ENCODE measurements at places on chromosomes 3 and 15. TPM values are rescaled to one million over a fixed set of nuclear protein-coding genes. Genes with fewer than 3 reads are reported as not detected.
A peak's percentile ranks its signal among the peaks of the same experiment; 100 is the strongest.

- no peak overlapping the region for H3K27ac ChIP-seq
- H3K36me3 ChIP-seq, result peaks cover 2% of the 10 kb centered on the region
- H3K4me1 ChIP-seq, result peaks cover 2% of the 10 kb centered on the region
- H3K27me3 ChIP-seq, result no peaks in the 10 kb centered on the region
- no peak for DNase-seq
Observed at GRCh38 chr3:48001991-48002390, 14.2 kb downstream of the MAP4 start.

GRCh38 chr15:87874896-87875711 is 381.4 kb downstream of the NTRK3 start:
- no peaks in the 10 kb centered on the region for H3K36me3 ChIP-seq
- no peaks in the 10 kb centered on the region for H3K4me1 ChIP-seq
- no peaks in the 10 kb centered on the region for H3K27me3 ChIP-seq
- DNase-seq, result peak; percentile 20
- H3K27ac ChIP-seq, result no peak overlapping the region

GRCh38 chr3:24688446-24689148 is 193.9 kb upstream of the THRB start:
- H3K4me1 ChIP-seq, result peaks cover 6% of the 10 kb centered on the region
- H3K4me3 ChIP-seq, result no peak overlapping the region
- H3K36me3 ChIP-seq, result no peaks in the 10 kb centered on the region
- no peak for DNase-seq

- H3K4me3 ChIP-seq, result no peak overlapping the region
- no peaks in the 10 kb centered on the region for H3K4me1 ChIP-seq
- no peak overlapping the region for H3K27ac ChIP-seq
- no peaks in the 10 kb centered on the region for H3K36me3 ChIP-seq
Observed at GRCh38 chr3:82050382-82050781, 288.9 kb upstream of the GBE1 start.

GRCh38 chr3:50146316-50146901 is 8.7 kb upstream of the SEMA3F start:
- H3K27me3 ChIP-seq, result peaks cover 3% of the 10 kb centered on the region
- H3K36me3 ChIP-seq, result no peaks in the 10 kb centered on the region
- no peak overlapping the region for H3K4me3 ChIP-seq
- H3K27ac ChIP-seq, result no peak overlapping the region
- DNase-seq, result no peak
- peaks cover 2% of the 10 kb centered on the region for H3K4me1 ChIP-seq

DNA sequence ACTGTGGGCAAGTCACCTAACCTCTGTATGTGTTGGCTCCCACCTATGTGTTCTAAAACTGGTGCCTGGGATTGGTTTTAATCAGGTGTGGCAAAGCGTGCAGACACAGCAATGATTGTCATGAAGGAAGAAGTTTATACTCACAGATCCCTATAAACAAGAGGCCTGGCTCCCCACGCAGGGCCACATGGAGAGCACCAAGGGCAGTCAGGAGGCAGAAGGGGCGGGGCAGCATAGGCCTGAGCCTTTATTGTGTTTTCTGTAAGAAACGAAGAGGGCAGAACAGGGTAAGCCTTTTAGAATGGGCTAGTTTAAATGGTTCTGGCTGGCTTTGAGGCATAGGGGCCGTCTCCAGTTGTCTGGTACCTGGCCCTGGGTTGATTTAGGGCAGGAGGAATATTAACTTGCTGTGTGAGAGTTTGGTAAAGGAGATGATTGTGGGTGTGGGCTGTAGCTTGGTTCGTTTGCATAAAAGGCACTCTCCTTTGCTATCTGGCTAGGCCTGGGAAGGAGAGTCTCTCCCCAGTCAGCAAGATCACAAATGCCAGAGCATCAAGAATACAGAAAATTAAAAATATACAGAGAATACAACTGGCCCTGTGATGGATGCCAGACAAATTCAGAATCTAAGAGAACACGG is 2.2 kb upstream of the FBXW12 start:
- no peak overlapping the region for H3K27ac ChIP-seq
- no peak overlapping the region for H3K4me3 ChIP-seq
- no peaks in the 10 kb centered on the region for H3K36me3 ChIP-seq
- DNase-seq, result no peak

DNA sequence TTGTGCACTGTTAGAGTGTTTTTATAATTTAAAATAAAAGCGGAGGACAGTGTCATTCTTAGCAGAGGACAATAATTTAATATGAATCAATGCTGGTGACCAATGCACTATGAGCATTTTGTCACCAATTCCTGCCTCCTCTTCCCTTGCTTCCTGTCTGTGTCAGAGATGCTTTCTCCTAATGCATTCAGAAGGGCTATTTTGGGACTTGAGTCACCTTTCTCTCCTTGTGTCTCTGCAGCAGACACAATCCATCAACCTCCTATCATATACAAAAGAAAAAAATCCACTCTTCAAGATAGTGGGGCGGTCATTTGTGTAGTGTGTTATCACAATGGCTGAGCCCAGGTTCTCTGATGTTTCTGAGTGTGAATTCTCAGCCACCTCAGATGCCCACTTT is 191.9 kb upstream of the VEPH1 start:
- no peak overlapping the region for H3K27ac ChIP-seq
- no peaks in the 10 kb centered on the region for H3K4me1 ChIP-seq
- H3K36me3 ChIP-seq, result no peaks in the 10 kb centered on the region
- no peak overlapping the region for H3K4me3 ChIP-seq
- no peak for DNase-seq

- H3K27me3 ChIP-seq, result peaks cover 8% of the 10 kb centered on the region
- peaks cover 2% of the 10 kb centered on the region for H3K4me1 ChIP-seq
- H3K36me3 ChIP-seq, result peaks cover 2% of the 10 kb centered on the region
- no peak for DNase-seq
- H3K4me3 ChIP-seq, result no peak overlapping the region
Observed at GRCh38 chr3:42005401-42005800, 43.5 kb upstream of the ULK4 start.

DNA sequence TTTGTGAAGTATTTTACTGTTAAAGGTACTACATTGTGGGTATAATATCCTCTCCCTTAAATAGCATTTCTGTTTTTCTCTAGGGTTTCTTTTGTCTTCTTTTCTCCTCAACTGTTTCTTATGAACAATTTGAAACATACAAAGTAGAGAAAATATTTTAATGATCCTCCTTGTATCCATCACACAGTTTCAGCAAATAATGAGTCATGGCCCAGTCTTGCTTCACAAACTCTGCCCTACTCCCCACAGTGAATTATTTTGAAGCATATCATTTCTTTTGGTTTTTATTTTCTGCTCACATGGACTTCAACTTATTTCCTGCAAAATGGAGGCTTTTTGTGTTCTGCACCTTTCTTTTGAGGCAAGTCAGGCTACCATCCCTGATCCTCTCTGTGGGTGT is 6.1 kb upstream of the SCAANT1 start:
- no peak for DNase-seq
- no peaks in the 10 kb centered on the region for H3K27me3 ChIP-seq
- H3K4me3 ChIP-seq, result no peak overlapping the region
- peak overlapping the region; percentile 16 for H3K27ac ChIP-seq

- no peak overlapping the region for H3K4me3 ChIP-seq
- H3K27me3 ChIP-seq, result no peaks in the 10 kb centered on the region
- H3K36me3 ChIP-seq, result no peaks in the 10 kb centered on the region
- no peak overlapping the region for H3K27ac ChIP-seq
- DNase-seq, result no peak
- H3K4me1 ChIP-seq, result no peaks in the 10 kb centered on the region
Observed at GRCh38 chr3:95460274-95460673, 1354.1 kb upstream of the EPHA6 start.

GRCh38 chr3:109275702-109276293 is 40.5 kb downstream of the DPPA2 start:
- H3K27me3 ChIP-seq, result no peaks in the 10 kb centered on the region
- no peak overlapping the region for H3K4me3 ChIP-seq
- no peaks in the 10 kb centered on the region for H3K4me1 ChIP-seq
- H3K27ac ChIP-seq, result no peak overlapping the region
- peak; percentile 55 for DNase-seq
- H3K36me3 ChIP-seq, result no peaks in the 10 kb centered on the region

- H3K4me1 ChIP-seq, result no peaks in the 10 kb centered on the region
- no peaks in the 10 kb centered on the region for H3K36me3 ChIP-seq
- no peak for DNase-seq
- H3K27ac ChIP-seq, result no peak overlapping the region
Observed at GRCh38 chr3:148759430-148759829, 61.7 kb downstream of the AGTR1 start.

GRCh38 chr15:77004189-77004588 is 9.3 kb downstream of the PSTPIP1 start:
- DNase-seq, result no peak
- H3K27ac ChIP-seq, result peak overlapping the region; percentile 92
- H3K4me1 ChIP-seq, result peaks cover 79% of the 10 kb centered on the region
- H3K4me3 ChIP-seq, result peak overlapping the region; percentile 80
- H3K27me3 ChIP-seq, result no peaks in the 10 kb centered on the region

GRCh38 chr3:102573483-102574028 is 138.7 kb downstream of the ZPLD1 start:
- H3K27ac ChIP-seq, result no peak overlapping the region
- H3K36me3 ChIP-seq, result no peaks in the 10 kb centered on the region
- no peak for DNase-seq
- H3K27me3 ChIP-seq, result no peaks in the 10 kb centered on the region

DNA sequence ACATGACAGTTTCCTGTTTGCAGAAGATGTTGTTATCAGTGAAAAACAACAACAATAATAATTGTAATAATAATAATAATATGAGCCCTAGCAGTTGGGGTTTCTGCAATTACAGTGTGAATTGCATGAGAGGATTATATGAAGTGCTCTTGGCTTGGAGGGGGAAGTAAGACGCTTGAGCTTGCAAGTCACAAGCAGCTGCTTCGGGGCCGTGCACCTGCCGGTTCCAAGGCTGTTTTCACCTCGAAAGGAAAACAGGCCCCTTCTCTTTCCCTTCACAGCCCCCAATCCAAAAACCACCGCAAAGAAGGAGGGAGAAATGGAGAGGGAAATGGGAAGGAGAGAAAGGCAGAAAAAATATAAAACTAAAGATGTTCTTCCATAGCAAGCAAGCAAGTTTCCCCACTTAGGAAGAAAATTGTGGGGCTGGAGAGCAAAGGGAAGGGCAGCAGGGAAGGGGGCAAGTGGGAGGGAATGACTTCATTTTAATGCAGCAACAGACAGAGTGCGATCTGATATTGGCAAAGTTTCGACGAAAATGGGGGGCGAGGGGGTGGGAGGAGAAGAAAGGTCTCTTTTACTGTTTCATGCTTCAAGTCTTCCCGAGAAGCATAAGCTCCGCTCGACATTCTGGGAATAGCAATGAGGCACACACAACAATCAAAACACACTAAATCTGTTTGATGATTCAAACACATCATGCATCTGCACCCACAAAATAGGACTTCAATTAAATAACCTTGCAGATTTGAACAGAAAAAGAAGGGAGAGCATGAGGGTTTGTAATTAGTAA is 284.2 kb upstream of the ATP11B start:
- no peaks in the 10 kb centered on the region for H3K36me3 ChIP-seq
- no peak overlapping the region for H3K4me3 ChIP-seq
- peaks cover 6% of the 10 kb centered on the region for H3K27me3 ChIP-seq
- H3K27ac ChIP-seq, result no peak overlapping the region

DNA sequence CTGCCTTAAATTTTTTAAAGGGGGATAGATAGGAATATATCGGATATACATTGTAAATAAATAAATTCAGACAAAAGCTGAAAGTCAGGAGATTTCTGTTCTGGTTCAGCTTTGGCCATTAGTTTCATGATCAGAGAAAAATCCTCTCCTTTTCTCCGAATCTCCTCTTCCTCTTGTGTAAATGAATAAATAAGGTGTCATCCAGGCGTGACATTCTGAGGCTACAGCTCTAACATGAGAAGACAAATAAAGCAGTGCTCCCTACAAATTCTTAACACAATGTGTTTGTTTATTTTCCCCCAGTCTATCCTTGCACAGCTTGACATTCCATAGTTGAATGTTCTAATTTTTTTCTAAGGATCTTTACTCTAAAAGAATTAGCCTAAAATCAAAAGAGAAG is 9.4 kb upstream of the MB21D2 start:
- H3K4me1 ChIP-seq, result no peaks in the 10 kb centered on the region
- no peaks in the 10 kb centered on the region for H3K36me3 ChIP-seq
- no peak overlapping the region for H3K27ac ChIP-seq
- no peak overlapping the region for H3K4me3 ChIP-seq
- DNase-seq, result no peak
- peaks cover 16% of the 10 kb centered on the region for H3K27me3 ChIP-seq

DNA sequence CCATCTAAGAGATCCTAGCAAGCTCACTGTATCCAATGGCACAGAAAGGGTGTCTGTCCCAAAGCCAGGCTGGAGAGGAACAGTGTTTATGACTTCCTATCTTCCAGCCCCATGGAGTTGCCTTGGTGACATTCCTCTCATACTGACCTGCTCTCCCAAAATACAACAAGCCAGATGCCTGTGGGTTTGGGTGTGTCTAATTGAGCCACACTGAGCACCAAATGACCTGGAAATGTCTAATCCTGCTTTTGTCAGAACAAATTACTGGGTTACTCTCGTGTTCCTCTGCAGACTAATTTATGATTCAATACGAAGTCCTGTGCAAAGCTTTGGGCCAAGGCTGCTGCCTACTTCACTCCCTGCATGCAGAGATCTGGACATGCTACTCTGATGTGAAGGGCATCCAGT is 98.1 kb upstream of the STRIT1 start:
- no peak for DNase-seq
- H3K27me3 ChIP-seq, result peaks cover 6% of the 10 kb centered on the region
- H3K4me3 ChIP-seq, result no peak overlapping the region
- no peaks in the 10 kb centered on the region for H3K36me3 ChIP-seq
- no peaks in the 10 kb centered on the region for H3K4me1 ChIP-seq

GRCh38 chr3:156646958-156647357 is 27.4 kb upstream of the TIPARP start:
- peaks cover 14% of the 10 kb centered on the region for H3K27me3 ChIP-seq
- H3K4me3 ChIP-seq, result no peak overlapping the region
- peaks cover 4% of the 10 kb centered on the region for H3K36me3 ChIP-seq
- no peak for DNase-seq
- H3K4me1 ChIP-seq, result peaks cover 22% of the 10 kb centered on the region
- H3K27ac ChIP-seq, result no peak overlapping the region

- no peak overlapping the region for H3K27ac ChIP-seq
- H3K36me3 ChIP-seq, result no peaks in the 10 kb centered on the region
- H3K4me1 ChIP-seq, result peaks cover 2% of the 10 kb centered on the region
- H3K27me3 ChIP-seq, result peaks cover 14% of the 10 kb centered on the region
Observed at GRCh38 chr15:42066764-42067415, 27.5 kb downstream of the PLA2G4D start.

- no peaks in the 10 kb centered on the region for H3K27me3 ChIP-seq
- DNase-seq, result no peak
- no peaks in the 10 kb centered on the region for H3K4me1 ChIP-seq
- no peak overlapping the region for H3K27ac ChIP-seq
- no peaks in the 10 kb centered on the region for H3K36me3 ChIP-seq
Observed at GRCh38 chr3:27093771-27094170, 275.4 kb downstream of the NEK10 start.

TYRO3 gene
- 6.2 TPM for total RNA-seq

SPRED1 gene
- 0.44 TPM for total RNA-seq

BLM gene
- total RNA-seq, result 64.1 TPM

IL1RAP gene
- total RNA-seq, result 24.8 TPM

NRROS gene
- total RNA-seq, result 38.2 TPM

CPEB1 gene
- total RNA-seq, result not detected

UPK1B gene
- total RNA-seq, result not detected

WNT7A gene
- not detected for total RNA-seq

ERICH6 gene
- total RNA-seq, result not detected

CRYGS gene
- 4.4 TPM for total RNA-seq

TRIM69 gene
- 42.7 TPM for total RNA-seq

SOX14 gene
- total RNA-seq, result not detected

VGLL3 gene
- total RNA-seq, result not detected
